ENCODE measurements at places on chromosomes 1 and 21.

GRCh38 chr1:229253151-229253974 is 17.5 kb upstream of the RAB4A start:
- DNase-seq, result no peak

DNA sequence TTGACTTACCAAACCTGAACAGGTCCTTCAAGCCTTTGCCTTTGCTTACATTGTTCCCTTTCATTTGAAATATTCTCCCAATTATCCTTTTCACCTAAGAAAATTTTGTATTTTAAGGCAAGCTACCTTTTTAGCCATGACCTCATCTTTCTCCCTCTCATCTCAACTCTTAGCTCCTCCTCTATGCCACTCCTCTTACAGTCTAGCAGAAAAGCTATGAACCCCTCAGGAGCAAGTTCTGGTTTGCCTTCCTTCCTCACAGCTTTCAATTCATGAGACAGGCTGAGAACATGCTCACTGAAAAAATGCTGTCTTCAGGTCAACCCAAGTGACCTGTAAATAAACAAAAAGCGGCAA is 8.3 kb upstream of the MUTYH start:
- DNase-seq, result no peak

DNA sequence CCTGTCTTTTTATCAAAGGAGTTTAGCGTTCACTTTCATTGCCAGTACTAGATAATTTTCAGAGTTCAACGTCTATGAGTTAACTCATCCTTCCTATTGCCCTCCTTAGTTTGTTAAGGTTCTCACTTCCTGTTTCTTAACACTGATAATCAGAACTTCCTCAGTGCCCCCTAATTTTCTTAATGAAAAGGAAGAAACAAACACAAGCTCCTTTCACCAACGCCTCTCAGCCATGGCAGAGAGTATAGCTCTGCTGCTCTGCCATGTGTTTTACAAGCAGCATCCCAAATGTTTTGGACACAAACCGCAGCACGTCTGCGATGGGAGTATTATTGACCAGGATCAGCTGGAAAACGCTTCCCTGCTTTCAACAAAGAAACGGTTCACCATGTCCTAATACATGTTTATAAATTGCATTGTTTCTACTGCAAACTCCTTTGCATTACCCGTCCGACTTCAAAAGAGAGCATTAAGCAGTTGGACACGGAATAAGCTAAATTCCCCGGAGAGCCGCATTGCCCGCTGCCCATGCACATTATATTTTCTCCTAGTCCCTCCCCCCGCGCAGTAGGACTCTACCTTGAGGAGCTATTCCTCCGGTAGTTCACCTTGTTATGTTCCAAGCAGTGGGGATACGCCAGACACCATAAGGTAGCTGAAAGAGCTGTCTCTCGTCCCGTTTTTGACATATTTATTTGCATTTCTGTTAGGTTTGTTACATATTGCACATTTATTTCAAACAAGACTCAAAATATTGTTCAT is 561 bp downstream of the OLFM3 start:
- DNase-seq, result no peak

DNA sequence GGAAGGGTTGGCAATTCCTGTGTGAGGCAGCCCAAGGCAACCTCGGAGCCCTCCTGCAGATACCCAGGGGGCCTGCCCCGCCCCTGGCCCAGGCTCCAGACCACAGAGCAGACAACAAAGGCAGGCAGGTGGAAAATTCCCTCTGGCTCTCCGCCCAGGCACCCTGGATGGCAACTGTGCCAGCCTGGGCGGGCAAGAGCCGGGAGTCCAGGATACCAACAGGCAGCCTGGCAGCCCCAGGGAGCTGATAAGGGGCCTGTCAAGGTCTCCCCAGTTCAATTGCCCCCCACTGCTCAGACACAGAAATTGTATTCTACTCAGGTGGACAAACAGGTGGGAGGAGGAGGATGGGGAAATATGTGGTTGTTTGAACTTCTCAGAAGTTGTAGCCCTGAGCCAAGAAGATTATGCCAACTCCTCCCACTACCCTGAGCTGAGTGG is 15.4 kb upstream of the GPR37L1 start:
- no peak for DNase-seq

DNA sequence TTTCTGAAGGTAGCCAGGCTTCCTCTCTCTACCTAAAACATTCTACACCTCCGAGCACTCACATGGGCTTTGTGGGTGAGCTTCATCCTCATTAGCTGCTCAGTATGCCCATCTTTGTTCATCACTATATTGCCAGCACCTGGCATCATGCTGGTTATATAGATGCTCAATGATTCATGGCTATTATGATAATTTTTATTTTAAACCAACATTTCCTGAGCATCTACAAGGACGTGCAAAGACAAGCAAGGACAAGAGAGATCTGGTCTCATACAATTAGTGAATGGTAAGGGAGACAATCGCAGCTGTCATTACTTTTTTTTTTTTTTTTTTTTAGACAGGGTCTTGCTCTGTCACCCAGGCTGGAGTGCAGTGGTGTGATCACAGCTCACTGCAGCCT is 11.3 kb upstream of the QSOX1 start:
- no peak for DNase-seq

DNA sequence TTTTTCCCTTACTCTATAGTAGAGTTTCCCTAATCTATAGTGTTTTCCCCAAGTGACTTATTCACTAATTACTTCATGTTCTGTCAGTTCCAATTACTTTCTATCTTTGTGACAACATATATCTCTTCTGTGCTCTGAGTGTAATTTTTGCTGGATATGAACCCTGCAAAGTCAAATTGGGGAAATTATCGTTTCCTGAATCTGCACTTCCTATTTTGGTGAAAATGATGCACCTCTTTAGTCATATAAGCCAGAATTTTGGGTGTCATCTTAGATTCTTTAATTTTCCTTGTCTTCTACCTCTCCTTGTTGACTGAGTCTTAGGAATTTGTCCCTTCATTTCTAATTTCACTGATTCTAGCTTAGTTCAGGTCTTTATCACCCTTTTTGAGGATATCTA is 33.4 kb upstream of the PRKACB start:
- no peak for DNase-seq

- DNase-seq, result no peak
These were observed 11.4 kb downstream of the RPE65 start for GRCh38 chr1:68438310-68438709.

GRCh38 chr1:32876341-32877210 is 5.9 kb upstream of the FNDC5 start:
- DNase-seq, result peak; percentile 57

DNA sequence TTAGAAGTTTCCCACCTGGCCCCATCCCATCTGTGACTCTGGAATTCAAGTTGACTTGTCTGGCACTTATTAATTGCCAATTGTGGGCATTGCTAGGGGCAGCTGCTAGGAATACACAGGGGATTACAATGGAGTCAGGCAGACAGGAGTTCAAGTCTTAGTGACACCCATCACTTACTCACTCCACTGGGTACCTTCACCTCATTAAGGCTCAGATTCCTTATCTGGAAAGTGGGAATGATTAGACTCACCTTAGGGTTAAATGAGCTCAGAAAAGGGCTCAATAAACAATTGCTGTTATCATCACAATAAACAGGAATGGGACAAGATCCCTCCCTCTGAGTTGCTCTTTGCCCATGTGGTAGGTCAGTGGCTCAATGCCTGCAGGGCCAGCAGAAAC is 18.2 kb downstream of the GRIK3 start:
- no peak for DNase-seq

DNA sequence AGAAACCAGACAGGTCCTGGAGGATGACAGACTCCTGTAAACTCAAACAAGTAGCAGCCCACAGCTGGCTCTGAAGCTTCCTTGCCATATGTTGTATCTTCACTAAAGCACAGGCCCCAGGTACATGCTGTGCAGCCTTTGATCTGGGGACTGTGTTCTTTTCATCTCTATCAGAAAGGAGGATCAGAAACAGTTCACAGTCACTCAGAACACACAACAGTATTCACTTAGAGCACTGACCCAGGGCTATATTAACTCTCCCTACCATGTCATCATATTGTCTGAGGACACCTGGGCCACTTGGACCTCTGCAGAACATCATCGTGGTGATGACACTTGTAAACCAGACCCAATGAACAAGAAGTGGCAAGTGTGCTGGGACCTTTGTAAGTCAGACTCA is 222.0 kb downstream of the SETD4 start:
- DNase-seq, result no peak

- DNase-seq, result no peak
These were observed 36.2 kb upstream of the C1QA start for GRCh38 chr1:22600071-22600816.

DNA sequence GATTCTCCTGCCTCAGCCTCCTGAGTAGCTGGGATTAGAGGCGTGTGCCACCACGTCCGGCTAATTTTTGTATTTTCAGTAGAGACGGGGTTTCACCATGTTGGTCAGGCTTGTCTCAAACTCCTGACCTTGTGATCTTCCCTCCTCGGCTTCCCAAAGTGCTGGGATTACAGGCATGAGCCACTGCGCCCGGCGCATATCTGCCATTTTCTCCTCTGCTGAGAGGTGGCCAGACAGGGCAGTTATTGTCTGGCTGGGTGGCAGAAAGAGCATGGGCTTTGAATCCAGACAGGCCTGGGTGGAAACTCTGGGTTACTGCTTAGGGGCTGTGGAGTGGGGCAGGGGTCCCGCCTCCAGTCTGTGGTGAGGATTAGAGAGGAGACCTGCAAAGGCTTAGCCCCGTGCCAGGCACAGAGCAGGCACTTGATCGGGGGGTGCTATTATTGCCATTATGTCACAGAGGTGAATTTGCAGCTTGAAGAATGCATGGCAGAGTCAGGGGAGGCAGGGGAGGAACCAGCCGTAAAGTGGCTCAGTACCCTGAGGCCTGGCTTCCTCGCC is 73.9 kb downstream of the MAN1C1 start:
- no peak for DNase-seq

GRCh38 chr21:14926186-14926585 is 138.6 kb downstream of the NRIP1 start:
- DNase-seq, result no peak

- DNase-seq, result no peak
These were observed 23.2 kb downstream of the TRPM2 start for GRCh38 chr21:44376606-44377005.

GRCh38 chr1:162904023-162904422 is 43.0 kb upstream of the CCDC190 start:
- DNase-seq, result no peak

DNA sequence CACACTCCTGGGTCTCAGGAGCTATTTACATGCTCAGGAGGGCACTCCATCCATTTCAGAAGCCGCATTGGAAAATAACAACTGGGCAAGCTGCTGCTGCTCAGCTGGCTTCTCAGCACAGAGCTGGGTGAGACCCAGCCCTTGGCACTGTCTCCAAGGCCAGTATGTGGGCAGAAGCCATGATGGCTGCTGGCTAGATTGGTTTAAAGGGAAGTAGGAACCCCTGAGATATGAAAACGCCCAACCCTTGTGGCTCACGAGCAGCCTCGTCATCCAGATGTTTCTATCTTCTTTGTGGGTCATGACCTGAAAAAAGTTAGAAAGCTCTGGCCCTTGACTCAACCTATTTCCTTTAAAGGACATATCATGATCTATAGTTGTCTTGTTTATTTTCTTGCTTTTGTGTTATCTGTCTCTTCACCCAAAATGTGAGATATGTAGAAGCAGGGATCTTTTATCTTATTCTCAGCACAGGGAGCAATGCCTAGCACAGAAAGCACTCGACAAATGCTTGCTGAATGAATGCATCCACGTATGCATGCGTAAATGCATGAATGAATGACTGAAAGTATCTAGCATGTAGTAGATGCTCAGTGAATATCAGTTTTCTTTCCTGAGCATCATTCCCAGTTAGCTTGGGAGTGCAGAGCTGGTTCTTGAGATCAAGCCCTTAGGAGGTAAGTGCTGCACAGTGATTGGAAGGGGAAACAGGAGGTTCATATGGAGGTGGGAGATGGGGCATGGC is 11.6 kb downstream of the MYBPH start:
- DNase-seq, result no peak

DNA sequence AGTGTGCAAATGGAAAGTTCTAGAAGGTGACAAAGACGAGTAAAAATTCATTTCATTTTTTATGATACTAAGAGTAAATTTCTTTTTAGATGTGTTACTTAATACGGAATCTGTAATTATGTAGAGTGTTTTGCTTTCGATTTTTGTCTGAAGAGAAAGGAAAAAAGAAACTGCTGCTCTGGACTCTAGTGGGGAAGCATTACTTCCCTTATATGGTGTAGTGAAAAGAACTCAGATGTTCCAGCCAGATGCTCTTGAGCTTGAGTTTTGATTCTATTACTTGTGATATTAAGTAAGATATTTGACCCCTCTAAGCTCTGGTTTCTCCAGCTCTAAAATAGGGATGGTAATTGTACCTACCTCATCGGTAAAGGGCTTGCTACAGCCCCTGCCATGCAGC is 12.2 kb upstream of the GPR161 start:
- no peak for DNase-seq

DNA sequence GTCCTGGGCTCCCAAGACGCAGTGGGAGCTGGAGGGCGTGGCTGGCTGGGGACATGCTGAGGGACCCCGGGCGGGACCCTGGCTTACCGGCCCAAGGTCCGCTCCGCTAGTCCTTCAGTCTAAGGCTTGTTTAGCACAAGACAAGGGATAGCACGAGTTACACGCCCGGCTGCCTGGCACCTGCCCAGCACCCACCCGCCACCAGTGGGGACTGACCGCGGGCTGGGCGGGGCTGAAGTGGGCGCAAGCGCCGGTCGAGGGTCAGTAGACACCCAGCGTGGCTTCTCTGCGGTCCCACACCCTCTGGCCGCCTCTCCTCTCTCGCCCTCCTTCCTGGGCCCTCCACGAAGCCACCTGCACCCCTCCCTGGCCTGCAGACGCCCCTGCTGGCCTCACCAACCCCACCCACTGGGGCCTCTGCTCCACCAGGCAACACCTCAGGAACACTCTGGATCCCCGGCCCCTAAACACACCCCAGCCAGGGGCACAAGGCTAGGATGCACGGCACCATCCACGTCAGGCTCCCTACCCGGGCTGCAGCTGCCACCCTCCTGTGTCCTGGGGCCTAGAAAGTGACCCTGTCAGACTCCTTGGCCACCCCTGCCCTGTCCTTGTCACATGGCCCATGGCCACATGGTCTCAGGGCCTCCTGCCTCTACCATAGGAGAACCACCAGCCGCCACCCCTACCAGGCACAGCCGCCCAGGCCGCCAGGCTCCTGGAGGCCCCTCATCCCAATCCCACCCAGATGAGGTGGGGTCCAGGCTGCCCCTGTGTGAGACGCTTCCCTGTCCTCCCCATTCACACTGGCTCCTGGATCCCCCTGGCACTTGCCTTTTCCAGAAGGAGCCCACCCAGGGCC is 6.1 kb downstream of the TAS1R3 start:
- no peak for DNase-seq

Data from T-helper 9 cell (primary cell).